Endothelial cell of umbilical vein (primary cell): ENCODE measurements at places on chromosomes 5 and 9. TPM values are rescaled to one million over a fixed set of nuclear protein-coding genes. Genes with fewer than 3 reads are reported as not detected.

PPIC gene
- total RNA-seq: 26.5 TPM in 2 replicates

IRGM gene
- not detected in 2 replicates for total RNA-seq

NIPAL4 gene
- total RNA-seq: not detected in 2 replicates

STXBP1 gene
- 50.5 and 51.3 TPM in 2 replicates for total RNA-seq

OTULINL gene
- total RNA-seq: 0.37 and 0.42 TPM in 2 replicates

FOXD4L5 gene
- total RNA-seq: 0.42 TPM in 1 of 2 replicates, not detected in the other

LMNB1 gene
- total RNA-seq: 134 and 144 TPM in 2 replicates

SLC36A1 gene
- 8.6 and 11.8 TPM in 2 replicates for total RNA-seq

IFNK gene
- total RNA-seq: not detected in 2 replicates

COL15A1 gene
- 0.05 TPM in 1 of 2 replicates, not detected in the other for total RNA-seq
